Activated CD4-positive, alpha-beta T cell treated with anti-CD3 and anti-CD28 coated beads, Interleukin-2, amount 50 U/mL, for 24 hours (primary cell): ENCODE measurements at places on chromosomes 16 and 17.

DNA sequence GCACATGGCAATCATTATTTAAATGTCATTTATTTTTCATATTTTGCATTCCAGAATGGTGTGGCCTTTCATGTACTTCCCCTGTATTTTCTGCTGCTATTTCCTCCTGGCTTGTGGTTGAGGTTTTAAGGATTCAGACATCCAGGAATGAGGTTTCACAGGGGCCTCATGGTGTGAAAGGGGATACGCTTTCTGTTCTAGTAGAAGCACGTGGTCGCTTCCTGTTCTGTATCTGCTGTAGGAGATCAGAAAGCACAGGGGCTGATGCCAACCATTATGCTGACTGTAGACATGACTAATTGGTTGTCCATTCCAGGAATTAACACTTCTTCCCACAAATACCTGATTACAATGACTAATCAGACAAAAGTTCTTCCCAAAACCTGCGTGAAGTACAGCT is 405.9 kb downstream of the SHISA9 start:
- no peak for DNase-seq

DNA sequence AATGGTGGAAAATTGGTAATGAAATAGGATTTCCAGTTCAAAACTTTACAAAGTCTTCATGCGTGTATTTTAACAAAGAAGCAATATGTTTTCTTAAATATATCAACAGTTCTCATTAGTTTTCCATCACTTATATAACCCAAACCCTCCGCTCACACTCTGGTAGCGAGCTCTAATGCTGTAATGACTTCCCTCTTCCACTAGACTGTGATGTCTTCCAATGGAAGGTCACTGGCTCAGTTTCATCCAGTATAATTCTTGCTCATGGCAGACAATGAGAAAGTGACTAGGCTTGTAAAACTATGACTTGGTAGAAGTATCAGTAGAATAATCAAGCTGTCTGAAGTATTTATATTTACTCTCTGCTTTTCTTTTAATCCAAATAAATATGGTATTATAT is 32.8 kb downstream of the NETO2 start:
- no peak for DNase-seq

GRCh38 chr16:79375351-79375750 is 225.2 kb downstream of the MAF start:
- no peak for DNase-seq

DNA sequence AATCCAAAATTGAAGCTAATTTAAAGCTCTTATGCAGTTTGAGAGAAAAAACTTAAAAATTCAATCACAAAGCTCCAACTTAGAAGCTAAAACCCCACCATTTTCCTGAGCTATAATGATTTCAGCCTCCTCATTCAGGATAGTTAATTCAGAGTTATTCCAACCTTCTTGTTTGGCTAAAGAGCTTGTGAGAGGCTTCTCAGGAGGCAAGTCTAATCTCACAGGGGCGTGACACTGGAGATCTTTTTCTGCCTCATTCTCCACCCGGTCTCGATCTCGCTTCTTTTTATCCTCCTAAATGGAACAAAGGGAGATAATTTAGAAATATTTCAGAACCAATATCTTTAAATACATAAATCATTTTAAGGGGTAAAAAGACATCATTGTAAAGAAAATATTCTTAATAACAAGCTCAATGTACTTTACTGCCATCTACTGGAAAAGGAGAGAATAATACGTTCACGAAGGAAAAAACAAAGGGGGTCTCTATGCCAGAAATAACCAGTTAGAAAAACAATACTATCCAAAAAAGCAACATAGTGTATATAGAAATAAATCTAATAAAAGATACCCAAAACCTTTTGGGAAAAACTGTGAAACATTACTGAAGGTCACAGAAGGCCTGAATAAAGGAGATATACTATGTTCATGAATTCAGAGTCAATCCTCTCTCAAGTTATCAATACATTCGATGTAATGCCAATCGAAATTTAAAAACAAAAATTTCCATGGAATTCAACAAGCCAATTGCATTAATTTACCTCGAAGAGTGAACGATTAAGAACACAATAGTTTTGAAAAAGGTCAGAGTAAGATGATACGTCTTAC is 13.9 kb downstream of the BRD7 start:
- DNase-seq: no peak

GRCh38 chr17:75459246-75459589 is 2.8 kb downstream of the TMEM94 start:
- DNase-seq: no peak

- no peak for DNase-seq
Measured at GRCh38 chr16:27852681-27853080, 210.8 kb downstream of the GSG1L start.

DNA sequence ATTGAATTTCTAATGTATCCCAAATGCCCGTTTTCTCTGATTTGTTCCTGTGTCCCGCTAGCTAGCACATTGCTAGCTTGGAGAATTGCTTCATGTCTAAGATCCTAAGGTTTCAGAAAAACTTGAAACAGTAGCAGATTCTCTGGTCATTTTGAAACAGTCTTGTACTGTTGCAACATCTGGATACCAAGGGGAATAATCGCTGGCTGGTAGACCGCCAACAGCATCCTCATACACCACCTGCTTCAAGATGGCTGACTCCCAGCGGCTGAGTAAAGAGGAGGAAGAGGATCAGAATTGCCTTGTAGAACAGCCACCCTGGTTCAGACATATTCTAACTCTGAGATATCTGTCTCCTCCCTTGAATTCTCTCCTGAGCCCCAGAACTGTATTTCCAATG is 226.7 kb upstream of the ELAC2 start:
- no peak for DNase-seq

GRCh38 chr16:73143576-73144422 is 95.9 kb upstream of the ZFHX3 start:
- DNase-seq: no peak

DNA sequence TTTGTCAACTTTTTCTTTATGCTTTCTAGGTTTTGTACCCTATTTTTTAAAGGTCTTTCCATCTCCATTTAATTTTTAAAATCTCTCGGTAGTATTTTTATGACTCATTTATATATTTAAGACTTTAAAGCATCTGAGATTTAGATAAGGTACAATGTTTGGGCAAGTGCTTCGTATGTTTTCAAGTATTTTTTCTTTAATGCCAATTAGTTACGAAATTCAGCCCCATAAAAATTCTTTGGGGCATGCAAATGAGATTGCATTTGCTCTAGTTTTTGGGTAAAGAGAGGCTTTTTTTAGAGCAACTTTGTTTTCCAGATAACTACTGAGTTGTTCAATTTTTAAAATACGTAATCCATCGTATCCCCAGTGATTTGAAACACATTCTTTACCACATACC is 65.3 kb upstream of the CRHR1 start:
- no peak for DNase-seq

GRCh38 chr17:28584434-28584833 is 7.7 kb upstream of the ALDOC start:
- no peak for DNase-seq
